ENCODE measurements at places on chromosomes 12 and 14. TPM values are rescaled to one million over a fixed set of nuclear protein-coding genes. Genes with fewer than 3 reads are reported as not detected.

- no peak for DNase-seq
Observed at GRCh38 chr14:99531251-99532096, 50.3 kb downstream of the CCNK start.

DNA sequence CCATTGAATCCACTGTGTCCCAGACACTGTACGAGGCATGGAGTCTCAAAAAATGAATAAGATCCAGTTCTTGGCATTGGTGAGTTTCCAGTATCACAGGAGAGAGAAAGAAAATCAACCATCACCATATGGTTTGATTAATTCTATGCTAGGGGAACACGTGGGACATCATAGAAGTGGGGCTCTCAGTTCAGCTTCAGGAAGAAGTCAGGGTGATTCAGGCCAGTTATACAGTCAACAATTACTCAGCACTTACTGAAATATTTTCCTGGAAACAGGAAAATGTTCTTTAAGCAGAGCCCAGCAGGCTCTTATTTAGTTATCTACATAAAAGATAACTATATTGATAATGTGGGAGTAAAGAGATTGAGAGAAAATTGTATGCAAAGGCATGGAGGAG is 407.2 kb downstream of the NOVA1 start:
- DNase-seq = no peak

- DNase-seq = no peak
Observed at GRCh38 chr14:37620856-37621255, 25.4 kb downstream of the TTC6 start.

- no peak for DNase-seq
Observed at GRCh38 chr12:29160230-29160629, 11.2 kb downstream of the FAR2 start.

DNA sequence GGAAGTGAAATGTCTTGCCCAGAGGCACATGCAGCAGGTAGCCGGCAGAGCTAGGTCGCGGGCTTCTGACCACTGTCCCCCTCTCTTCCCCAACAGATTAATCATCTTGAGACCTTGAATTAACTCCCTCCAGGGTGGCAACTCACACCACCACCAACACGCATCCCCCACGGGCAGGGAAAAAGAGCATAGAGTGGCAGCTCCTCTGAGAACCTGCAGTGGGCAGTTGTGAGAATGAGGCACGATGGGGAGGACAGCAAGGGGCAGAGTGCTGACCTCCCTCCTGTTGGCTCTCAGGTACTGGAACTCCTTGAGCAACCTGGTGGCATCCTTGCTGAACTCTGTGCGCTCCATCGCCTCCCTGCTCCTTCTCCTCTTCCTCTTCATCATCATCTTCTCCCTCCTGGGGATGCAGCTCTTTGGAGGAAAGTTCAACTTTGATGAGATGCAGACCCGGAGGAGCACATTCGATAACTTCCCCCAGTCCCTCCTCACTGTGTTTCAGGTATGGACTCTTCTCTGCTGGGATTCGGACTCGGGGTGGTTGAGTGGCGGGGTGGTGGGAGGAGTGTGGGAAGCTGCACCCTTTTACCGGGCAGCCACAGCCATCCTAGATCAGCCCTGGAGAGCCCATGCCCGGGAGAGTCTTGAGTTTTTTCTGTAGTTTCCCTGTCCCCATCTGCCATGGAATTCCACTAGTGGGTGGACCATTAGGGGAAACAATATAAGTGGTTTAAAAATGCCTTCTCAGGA is 213.3 kb upstream of the FKBP4 start:
- no peak for DNase-seq

- DNase-seq = no peak
Observed at GRCh38 chr12:111759271-111759670, 7.5 kb upstream of the ALDH2 start.

DNA sequence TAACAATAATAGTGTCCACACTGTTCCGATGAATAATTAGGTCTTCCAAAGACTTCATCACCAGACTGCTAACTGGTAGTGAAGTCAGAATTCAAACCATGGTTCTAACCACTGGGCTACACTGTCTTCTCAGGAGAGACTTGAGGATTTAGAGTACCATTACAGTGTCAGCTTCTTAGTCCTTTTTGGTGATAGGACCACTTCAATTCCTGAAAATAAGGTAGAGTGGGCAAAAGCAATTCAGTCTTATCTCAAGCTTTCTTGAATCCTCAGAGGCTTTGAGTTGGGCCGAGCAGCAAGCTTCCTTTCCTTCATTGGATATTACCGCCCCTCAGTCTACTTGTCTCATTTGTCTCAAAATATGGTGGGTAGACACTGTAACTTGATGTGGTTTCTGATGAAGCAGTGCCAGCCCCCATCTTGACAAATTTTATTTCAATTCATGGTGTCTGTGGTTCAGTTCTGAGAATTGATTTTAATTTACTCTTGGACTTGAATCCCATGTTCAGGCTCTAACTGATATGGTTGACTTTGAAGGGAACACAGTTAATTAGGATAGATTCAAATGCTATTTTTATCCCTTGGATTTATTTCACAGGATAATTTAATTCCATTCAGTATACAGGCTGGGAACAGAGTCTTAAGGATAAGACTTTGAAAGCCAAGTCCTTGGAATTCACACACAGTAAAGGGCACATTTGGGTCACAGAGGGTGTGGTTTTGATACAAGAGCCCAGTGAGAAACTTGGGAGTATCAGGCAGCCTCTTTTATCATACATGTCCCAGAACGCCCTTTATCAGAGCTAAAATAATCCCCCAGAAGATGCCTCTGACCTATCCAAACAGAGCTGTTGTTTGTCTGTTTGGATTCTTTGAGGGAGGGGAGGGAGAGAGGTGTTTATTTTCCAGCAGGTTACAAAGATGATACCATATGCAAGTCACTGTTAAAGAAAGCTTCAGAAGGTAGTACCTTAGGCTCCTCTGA is 167.3 kb downstream of the PRKCH start:
- DNase-seq = no peak

GRCh38 chr14:51160871-51161270 is 66.0 kb upstream of the TRIM9 start:
- DNase-seq = no peak

GRCh38 chr12:11568762-11569478 is 80.6 kb upstream of the ETV6 start:
- no peak for DNase-seq

DNA sequence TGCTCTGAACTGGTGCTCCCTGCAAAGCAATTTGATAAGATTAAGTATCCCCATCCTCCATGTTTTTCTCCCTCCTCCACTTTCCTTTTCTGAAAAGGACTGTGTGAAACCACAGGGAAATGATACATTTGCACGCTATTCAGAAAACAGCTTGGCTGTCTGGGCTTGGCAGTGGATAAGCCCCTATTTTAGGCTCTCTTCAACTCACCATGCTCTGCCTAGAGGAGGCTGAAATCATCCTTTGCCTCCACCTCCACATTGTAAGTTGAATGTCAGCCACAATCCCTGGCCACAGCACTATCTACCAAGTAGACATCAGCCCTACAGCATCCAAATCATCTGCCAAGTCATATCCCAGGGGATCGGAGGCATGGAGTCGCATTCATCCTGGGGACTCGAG is 642.3 kb downstream of the RPS29 start:
- no peak for DNase-seq

- no peak for DNase-seq
Observed at GRCh38 chr14:21169573-21169972, 13.7 kb upstream of the OR5AU1 start.

- DNase-seq = no peak
Observed at GRCh38 chr14:99261912-99262787, 9.8 kb downstream of the BCL11B start.

- no peak for DNase-seq
Observed at GRCh38 chr12:115895247-115895646, 382.2 kb downstream of the MED13L start.

GRCh38 chr14:37637341-37637740 is 41.9 kb downstream of the TTC6 start:
- no peak for DNase-seq

GPR137C gene
- 7.0 TPM for polyA plus RNA-seq

CLEC9A gene
- 0.44 TPM for polyA plus RNA-seq

RNF31 gene
- polyA plus RNA-seq = 46.9 TPM

COCH gene
- polyA plus RNA-seq = 4.8 TPM

RFX4 gene
- polyA plus RNA-seq = not detected

GPR65 gene
- polyA plus RNA-seq = 0.53 TPM

NUP37 gene
- 38.9 TPM for polyA plus RNA-seq

IRAK3 gene
- 3.2 TPM for polyA plus RNA-seq

DEGS2 gene
- polyA plus RNA-seq = 5.3 TPM
